Motor neuron (in vitro differentiated cells): ENCODE measurements at places on chromosomes 4 and X. TPM values are rescaled to one million over a fixed set of nuclear protein-coding genes. Genes with fewer than 3 reads are reported as not detected.

Gene OPRPN
- 0.41 and 0.54 TPM in 2 replicates for total RNA-seq

Gene RAI2
- total RNA-seq = 1.0 TPM in 1 of 2 replicates, not detected in the other

Gene GPC4
- total RNA-seq = 14.3 and 25.7 TPM in 2 replicates

DNA sequence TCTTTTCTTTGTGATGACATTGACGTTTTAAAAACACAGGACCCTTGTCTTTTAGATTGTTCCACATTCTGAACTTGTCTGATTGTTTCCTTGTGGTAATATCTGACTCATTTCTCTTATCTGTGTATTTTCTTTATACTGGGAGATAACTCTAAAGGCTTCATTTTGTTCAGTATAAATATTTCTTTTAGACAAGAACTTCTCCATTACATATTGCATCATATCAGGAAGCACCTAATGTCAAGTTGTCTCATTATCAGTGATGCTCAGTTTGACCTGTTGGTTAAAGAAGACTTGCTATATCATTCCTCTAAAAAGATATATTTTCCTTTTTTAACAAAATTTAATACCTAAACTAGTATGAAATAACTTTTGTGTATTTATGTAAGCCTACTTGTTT lies 152.3 kb upstream of the BMP3 start:
- no peak for ATAC-seq

GRCh38 chr4:169282429-169283113 lies 11.8 kb upstream of the SH3RF1 start:
- no peak for ATAC-seq
